H1 (cell line): ENCODE measurements at places on chromosomes 3 and 15.

GRCh38 chr3:123105201-123106189, 38.7 kb downstream of the PDIA5 start:
- H3K4me3 ChIP-seq = no peak overlapping the region
- peaks cover 21% of the 10 kb centered on the region for H3K36me3 ChIP-seq
- H3K4me1 ChIP-seq = no peaks in the 10 kb centered on the region; the same call in 1 of the 2 replicates
- no peak overlapping the region for H3K27ac ChIP-seq
- DNase-seq = no peak

GRCh38 chr3:39065197-39065596, 13.4 kb downstream of the WDR48 start:
- H3K36me3 ChIP-seq = peaks cover 18% of the 10 kb centered on the region
- no peak overlapping the region for H3K4me3 ChIP-seq
- DNase-seq = no peak

DNA sequence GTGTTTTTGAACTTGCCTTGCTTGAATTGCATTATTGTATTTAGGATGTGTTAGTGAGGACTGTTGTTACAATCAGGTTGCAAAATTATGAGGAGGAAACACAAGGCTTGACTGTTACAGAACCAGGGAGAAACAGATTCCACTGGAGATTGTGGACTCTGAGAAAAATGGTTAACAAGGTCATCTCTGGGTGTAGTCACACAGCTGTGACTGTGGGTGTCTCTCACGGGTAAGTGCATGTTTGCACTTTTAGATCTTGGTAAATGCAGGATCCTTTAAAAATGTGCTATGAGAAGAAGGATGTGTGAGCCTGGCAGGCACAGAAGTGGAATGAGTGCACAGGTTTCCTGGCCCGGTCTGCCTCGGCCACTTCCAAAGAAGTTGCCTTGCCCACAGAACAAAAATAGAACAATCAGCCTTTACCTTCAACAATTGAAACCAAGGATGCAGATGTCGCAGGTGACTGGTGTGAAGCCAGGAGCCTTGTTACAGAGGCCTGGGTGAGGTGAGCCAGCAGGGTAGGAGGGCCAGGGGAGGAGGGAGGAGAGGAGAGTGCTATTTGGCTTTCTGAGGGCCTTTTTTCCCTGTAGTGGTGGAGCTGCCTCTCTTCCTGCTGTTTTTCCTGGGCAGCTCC, 68.0 kb downstream of the ABHD5 start:
- no peaks in the 10 kb centered on the region for H3K36me3 ChIP-seq
- no peak overlapping the region for H3K27ac ChIP-seq
- no peak overlapping the region for H3K4me3 ChIP-seq
- H3K27me3 ChIP-seq = no peaks in the 10 kb centered on the region
- DNase-seq = no peak
- H3K4me1 ChIP-seq = peaks cover 4% of the 10 kb centered on the region; the same call in 1 of the 2 replicates

- peaks cover 7% of the 10 kb centered on the region; the same call in 1 of the 2 replicates for H3K4me1 ChIP-seq
- H3K4me3 ChIP-seq = no peak overlapping the region
- no peaks in the 10 kb centered on the region for H3K27me3 ChIP-seq
- peaks cover 12% of the 10 kb centered on the region for H3K36me3 ChIP-seq
- no peak for DNase-seq
Measured at GRCh38 chr3:38522002-38522401, 25.9 kb downstream of the EXOG start.

DNA sequence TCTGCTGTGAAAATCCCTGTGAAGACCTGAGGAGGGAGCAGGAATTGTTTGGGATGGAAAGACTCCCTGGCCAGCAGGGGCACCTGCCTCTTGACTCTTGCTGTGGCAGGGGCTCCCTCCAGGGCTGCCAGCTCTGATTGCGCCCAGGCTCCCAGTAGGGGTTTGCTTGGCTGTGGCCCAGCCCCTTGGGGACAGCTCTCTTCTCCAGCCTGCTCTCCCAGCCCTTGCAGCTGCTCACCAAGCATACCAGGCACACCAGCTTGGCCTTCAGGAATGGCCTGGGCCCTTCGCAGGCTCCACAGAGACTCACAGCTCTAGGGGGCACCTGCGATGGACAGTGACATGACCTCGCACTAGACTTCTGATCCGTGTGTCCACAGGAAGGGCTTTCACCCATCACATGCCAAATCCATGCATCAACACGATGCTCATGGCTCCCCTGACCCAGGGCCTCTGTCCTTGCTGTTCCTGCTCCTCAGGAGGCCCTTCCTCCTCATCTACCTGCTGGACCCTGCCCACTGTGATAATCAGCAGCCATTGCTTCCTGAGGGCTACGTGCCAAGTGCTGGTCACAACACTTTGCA, 61.8 kb downstream of the SCN5A start:
- H3K36me3 ChIP-seq = no peaks in the 10 kb centered on the region
- no peaks in the 10 kb centered on the region for H3K27me3 ChIP-seq
- no peak overlapping the region for H3K4me3 ChIP-seq
- no peak for DNase-seq

- no peaks in the 10 kb centered on the region for H3K36me3 ChIP-seq
- no peak for DNase-seq
Measured at GRCh38 chr15:74388363-74388951, 21.0 kb upstream of the CYP11A1 start.

GRCh38 chr3:132822266-132822665, 100.1 kb upstream of the NPHP3 start:
- H3K27ac ChIP-seq = no peak overlapping the region
- H3K36me3 ChIP-seq = no peaks in the 10 kb centered on the region
- H3K27me3 ChIP-seq = no peaks in the 10 kb centered on the region
- H3K4me1 ChIP-seq = no peaks in the 10 kb centered on the region
- no peak for DNase-seq

DNA sequence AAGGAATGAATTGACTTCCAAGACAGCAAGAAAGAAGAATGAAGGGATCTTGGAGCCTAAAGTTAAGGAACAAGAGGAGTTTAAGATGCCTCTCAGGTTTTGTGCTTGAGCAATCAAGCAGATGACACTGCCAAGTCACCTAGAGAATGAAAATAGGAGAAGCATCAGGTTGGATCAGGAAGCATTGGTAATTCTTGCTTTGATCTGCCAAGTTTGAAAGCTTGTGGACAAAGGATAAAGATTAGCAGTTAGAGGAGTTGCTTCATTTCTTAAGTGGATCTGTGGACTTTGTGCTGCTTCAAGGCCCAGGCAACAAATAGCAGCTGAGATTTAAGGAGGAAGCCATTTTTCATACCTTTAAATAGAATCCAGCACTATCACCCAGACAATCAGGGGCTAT, 35.6 kb downstream of the FRMD5 start:
- H3K27me3 ChIP-seq = no peaks in the 10 kb centered on the region
- H3K36me3 ChIP-seq = no peaks in the 10 kb centered on the region
- H3K27ac ChIP-seq = no peak overlapping the region
- H3K4me3 ChIP-seq = no peak overlapping the region

GRCh38 chr3:120438216-120438615, 12.6 kb downstream of the FSTL1 start:
- H3K27ac ChIP-seq = no peak overlapping the region
- no peaks in the 10 kb centered on the region for H3K27me3 ChIP-seq
- H3K36me3 ChIP-seq = peaks cover 43% of the 10 kb centered on the region
- H3K4me1 ChIP-seq = peaks cover 10% of the 10 kb centered on the region
- H3K4me3 ChIP-seq = no peak overlapping the region

GRCh38 chr3:128278130-128278529, 124.8 kb downstream of the EEFSEC start:
- H3K27ac ChIP-seq = no peak overlapping the region
- no peak overlapping the region for H3K4me3 ChIP-seq
- H3K4me1 ChIP-seq = peaks cover 68% of the 10 kb centered on the region
- H3K27me3 ChIP-seq = peaks cover 3% of the 10 kb centered on the region; the same call in 1 of the 2 replicates
- H3K36me3 ChIP-seq = no peaks in the 10 kb centered on the region

- DNase-seq = no peak
- H3K27ac ChIP-seq = no peak overlapping the region
- H3K4me1 ChIP-seq = no peaks in the 10 kb centered on the region
- H3K36me3 ChIP-seq = no peaks in the 10 kb centered on the region
- no peaks in the 10 kb centered on the region for H3K27me3 ChIP-seq
Measured at GRCh38 chr3:101146946-101147345, 153.7 kb upstream of the ABI3BP start.

GRCh38 chr3:60743631-60744164, 507.6 kb downstream of the FHIT start:
- H3K27me3 ChIP-seq = no peaks in the 10 kb centered on the region
- no peaks in the 10 kb centered on the region for H3K36me3 ChIP-seq
- peak; percentile 48 for DNase-seq
- no peak overlapping the region for H3K4me3 ChIP-seq
- no peak overlapping the region for H3K27ac ChIP-seq
- peaks cover 16% of the 10 kb centered on the region; the same call in 1 of the 2 replicates for H3K4me1 ChIP-seq

DNA sequence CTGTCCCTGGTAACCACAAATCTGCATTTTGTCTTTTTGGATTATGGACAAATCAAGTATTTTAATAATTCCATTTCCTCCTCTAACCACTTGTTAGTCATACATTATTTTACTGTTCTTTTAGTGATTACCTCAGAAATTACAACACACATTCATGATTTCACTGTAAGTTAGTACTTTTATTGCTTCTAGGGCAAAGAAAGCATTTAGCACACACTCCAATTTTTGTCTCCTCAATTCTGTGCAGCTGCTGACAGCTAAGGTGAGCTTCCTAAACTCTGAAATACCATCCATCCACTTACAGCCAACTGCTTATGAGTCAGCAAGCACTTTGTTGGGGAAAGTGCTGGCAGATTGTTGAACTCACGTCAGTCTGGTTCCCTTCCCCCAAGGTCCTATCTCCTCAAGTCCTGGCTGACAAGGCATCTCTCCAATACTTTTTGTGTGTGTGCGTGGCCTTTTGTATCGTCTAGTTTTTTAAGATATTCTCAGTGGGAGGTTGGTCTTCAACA, 49.4 kb upstream of the TNFAIP8L3 start:
- no peak for DNase-seq
- no peak overlapping the region for H3K27ac ChIP-seq
- H3K4me1 ChIP-seq = no peaks in the 10 kb centered on the region
- no peaks in the 10 kb centered on the region for H3K27me3 ChIP-seq

DNA sequence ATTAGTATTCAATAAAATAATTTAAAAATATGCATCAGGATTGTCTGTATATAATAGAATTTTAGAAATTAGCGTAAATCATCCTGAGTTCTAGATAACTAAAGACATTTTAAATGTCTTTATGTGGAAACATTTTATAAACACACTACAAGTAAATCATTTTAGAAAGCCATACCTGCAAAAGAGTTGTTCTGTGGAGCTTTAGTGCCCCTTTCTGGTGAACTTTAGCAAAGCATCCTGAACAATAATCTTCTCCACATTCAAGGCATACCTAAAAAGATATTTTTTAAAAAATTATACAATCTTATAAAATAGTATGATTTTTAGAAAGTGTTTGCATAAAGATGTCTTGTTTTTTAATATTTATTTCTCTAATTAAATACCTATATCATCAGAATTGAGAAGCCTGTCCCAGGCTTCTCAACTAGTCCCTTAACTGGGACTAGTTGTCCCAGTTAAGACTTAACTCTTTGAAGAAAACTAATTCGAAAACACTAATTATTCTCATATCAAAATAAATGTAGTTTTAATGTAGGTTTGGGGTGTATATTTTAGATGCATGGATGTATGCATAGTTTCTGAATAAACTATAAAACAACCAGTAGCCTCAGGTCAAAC, 29.7 kb downstream of the ZBBX start:
- no peak for DNase-seq
- no peaks in the 10 kb centered on the region for H3K4me1 ChIP-seq
- no peak overlapping the region for H3K4me3 ChIP-seq
- H3K27ac ChIP-seq = no peak overlapping the region
- H3K36me3 ChIP-seq = no peaks in the 10 kb centered on the region

GRCh38 chr15:79037848-79038247, 52.7 kb downstream of the RASGRF1 start:
- H3K27ac ChIP-seq = no peak overlapping the region
- H3K27me3 ChIP-seq = no peaks in the 10 kb centered on the region; the same call in 1 of the 2 replicates
- no peaks in the 10 kb centered on the region for H3K36me3 ChIP-seq

DNA sequence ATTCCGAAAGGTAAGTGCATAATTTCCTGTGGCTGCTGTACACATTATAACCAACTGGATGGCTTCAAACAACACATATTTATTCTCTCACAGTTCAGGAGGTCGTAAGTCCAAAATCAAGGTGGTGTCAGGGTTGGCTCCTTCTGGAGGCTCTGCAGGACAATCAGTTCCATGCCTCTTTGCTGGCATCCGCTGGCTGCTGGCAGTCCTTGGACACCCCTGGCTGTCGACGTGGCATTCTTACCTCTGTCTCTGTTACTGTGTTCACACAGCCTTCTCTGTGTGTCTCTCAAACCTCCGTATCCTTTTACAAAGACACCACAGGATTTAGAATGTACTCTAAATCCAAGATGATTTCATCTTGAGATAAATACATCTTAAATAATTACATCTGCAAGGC, 398.8 kb upstream of the ATP10A start:
- H3K36me3 ChIP-seq = no peaks in the 10 kb centered on the region
- no peak overlapping the region for H3K4me3 ChIP-seq
- no peaks in the 10 kb centered on the region; the same call in none of the 2 replicates for H3K4me1 ChIP-seq

DNA sequence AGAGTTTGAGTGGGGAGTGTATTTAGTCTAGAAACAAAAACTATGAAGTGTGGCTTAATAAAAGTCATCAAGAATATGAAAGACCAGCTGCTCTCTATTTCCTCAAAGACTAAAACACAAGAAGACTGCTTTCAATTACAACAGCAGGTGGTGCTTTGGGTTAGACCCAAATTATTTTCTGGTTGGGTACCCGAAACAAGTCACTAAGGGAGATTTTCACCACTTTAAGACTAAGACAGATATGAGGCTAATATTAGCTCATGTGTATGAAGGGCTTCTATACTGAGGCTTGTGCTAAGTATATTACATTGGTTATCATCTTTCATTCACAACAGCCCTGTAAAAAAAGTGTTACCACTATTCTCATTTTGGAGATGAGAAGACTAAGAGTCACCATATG, 43.1 kb downstream of the COL8A1 start:
- no peak for DNase-seq
- H3K27me3 ChIP-seq = no peaks in the 10 kb centered on the region
- H3K36me3 ChIP-seq = no peaks in the 10 kb centered on the region

DNA sequence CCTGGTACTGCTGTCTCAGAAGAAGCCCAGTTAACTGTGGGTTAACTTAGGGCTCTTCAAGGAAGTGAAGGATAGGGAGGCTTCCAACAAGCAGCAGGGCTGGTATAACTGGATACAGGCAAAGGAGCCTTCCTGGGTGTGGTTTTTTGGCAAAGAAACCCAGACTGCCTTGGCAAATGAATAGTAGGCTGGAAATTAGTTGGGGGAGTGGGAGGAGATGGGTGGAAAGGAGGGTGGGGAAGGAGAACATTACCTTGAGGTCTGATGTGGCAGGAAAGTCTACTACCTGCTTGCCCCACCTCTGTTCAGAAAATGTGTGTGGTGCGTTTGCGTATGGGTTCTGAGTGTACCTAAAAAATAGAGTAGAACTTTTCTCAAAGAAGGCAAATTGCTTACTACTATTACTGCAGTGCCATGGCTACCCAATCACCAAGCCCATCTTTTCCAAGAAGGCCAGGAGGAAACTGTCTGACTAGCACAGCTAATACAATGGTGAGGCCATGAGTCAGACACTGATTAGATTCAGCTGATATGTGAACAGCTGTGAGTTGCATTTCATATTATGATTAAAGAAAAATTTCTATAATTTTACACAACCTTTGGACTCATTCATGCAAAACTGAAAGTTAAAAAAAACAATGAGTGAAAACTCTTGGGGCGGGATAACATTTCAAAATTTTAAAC, 55.2 kb downstream of the SPTSSB start:
- H3K27me3 ChIP-seq = no peaks in the 10 kb centered on the region
- no peak overlapping the region for H3K4me3 ChIP-seq
- no peak overlapping the region for H3K27ac ChIP-seq
- no peaks in the 10 kb centered on the region for H3K36me3 ChIP-seq
- H3K4me1 ChIP-seq = no peaks in the 10 kb centered on the region
- DNase-seq = no peak

- no peak for DNase-seq
- no peak overlapping the region for H3K4me3 ChIP-seq
- H3K27me3 ChIP-seq = no peaks in the 10 kb centered on the region
- no peak overlapping the region for H3K27ac ChIP-seq
Measured at GRCh38 chr3:119534296-119534695, 25.1 kb downstream of the CD80 start.
